Activated T-helper 2 cell treated with anti-CD3 and anti-CD28 coated beads, Interferon-gamma antibody, Interleukin-2, Interleukin-4, amounts not matched to agents 10 μg/mL and 5 μg/mL and 100 μg/mL, durations not matched to agents 14 hours and 24 hours and 36 hours (primary cell): ENCODE measurements at places on chromosomes 6 and 20. TPM values are rescaled to one million over a fixed set of nuclear protein-coding genes. Genes with fewer than 3 reads are reported as not detected.

The CALHM6 gene
- 8.6 and 9.7 TPM in 2 replicates for total RNA-seq

The GPR6 gene
- not detected in 2 replicates for total RNA-seq

The GNRH2 gene
- total RNA-seq: 3.4 and 3.7 TPM in 2 replicates

The EGFL8 gene
- 9.5 and 11.5 TPM in 2 replicates for total RNA-seq

The MOG gene
- not detected in 2 replicates for total RNA-seq

The TTLL9 gene
- not detected in 2 replicates for total RNA-seq

The FAM83C gene
- total RNA-seq: not detected in 2 replicates

The FAM162B gene
- total RNA-seq: not detected in 2 replicates

The PRICKLE4 gene
- total RNA-seq: not detected in 2 replicates

The ZNF292 gene
- total RNA-seq: 56.2 and 62.7 TPM in 2 replicates

The TREML2 gene
- 3.7 and 3.9 TPM in 2 replicates for total RNA-seq

GRCh38 chr20:38537176-38537575 is 43.8 kb upstream of the ADIG start:
- no peak overlapping the region for H3K27ac ChIP-seq
- DNase-seq: no peak
- H3K4me3 ChIP-seq: no peak overlapping the region
- peaks cover 21% of the 10 kb centered on the region for H3K4me1 ChIP-seq
- H3K36me3 ChIP-seq: peaks cover 75% of the 10 kb centered on the region

GRCh38 chr6:96301023-96301422 is 220.6 kb upstream of the UFL1 start:
- no peaks in the 10 kb centered on the region for H3K36me3 ChIP-seq
- H3K4me3 ChIP-seq: no peak overlapping the region
- no peaks in the 10 kb centered on the region for H3K27me3 ChIP-seq
- no peak for DNase-seq

DNA sequence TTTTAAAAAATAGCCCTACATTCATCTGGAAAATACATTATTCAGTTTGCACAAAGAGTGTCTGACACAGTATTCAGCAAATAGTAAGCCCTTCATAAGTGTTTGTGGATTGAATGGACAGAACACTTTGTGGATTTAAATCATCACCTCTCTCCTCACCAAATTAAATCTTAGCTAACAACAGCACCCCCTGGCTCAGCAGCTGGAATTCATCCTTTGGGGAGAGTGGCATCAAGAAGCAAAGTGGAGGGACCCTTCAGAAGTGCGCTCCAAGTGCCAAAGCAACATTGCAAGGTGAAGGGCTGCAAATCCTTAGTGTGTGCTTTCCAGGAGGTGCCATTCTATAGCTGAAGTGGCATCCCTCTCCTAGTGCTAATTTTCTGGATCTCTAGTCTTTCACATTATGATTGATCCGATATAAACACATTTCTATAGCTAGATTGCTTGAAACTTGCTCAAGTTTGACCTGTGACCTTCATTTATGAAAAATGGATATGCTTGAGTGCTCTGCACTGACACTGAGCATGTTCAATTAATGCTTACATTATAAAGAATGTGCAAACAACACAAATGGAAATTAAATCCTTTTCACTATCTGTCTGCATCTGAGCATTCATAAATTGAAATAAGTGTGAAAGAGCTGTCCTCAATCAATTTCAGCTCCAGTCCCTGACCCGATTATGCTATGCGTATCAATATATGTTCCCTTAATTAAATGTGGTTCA is 891.7 kb downstream of the C6orf118 start:
- no peak for DNase-seq
- H3K4me1 ChIP-seq: no peaks in the 10 kb centered on the region
- H3K27me3 ChIP-seq: no peaks in the 10 kb centered on the region
- no peak overlapping the region for H3K27ac ChIP-seq

DNA sequence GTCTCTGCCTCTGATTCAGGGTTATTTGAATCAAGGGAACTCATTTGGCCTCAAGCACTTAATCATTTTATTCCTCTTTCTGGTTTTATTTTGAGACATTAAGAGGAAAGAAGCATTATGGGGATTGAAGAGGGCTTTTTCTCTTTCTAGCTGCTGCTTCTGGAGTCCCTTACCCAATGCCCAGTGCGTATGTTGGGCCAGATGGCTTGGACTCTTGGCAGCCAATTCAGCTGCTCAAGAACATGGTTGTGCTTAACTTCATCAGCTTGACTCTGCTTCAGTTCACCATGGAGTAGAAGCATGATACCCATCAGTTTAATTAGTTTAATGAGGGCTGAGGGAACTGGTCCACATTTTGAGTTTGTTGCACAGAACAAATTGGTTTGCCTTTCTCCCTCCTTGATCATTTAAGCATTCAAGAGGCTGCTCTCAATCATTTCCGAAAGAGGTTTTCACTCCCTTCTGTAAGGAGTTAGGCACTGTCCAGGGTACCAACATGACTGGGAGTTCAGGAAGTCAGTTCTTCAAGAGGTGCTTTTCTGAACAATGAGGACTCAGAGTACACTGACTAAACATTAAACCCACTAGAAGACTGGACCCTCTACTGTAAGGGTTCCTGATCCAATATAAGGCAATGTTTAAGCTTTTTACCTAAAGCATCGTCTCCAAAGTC is 14.6 kb downstream of the PDYN start:
- peaks cover 9% of the 10 kb centered on the region for H3K27me3 ChIP-seq
- H3K4me3 ChIP-seq: no peak overlapping the region
- no peaks in the 10 kb centered on the region for H3K4me1 ChIP-seq
- no peak for DNase-seq
- no peaks in the 10 kb centered on the region for H3K36me3 ChIP-seq
- no peak overlapping the region for H3K27ac ChIP-seq

DNA sequence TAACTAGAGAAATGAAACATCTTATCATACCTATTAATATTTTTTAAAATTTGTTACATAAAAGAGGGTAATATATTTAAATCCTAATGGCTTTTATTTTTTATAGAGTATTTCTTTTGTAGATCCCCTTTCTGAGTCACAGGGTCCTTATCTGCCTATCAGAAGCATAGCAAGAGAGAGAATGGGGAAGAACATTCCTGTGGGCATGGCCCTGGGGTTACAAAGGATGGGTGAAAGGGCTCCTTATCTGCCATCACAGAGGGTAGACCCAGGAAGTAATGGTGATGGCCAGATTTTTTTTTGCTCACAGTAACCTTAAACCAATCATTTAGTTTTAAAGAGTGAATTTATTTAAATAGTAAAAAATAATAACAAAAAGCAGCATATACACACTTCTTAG is 582.1 kb upstream of the HTR1E start:
- no peak overlapping the region for H3K27ac ChIP-seq
- no peak overlapping the region for H3K4me3 ChIP-seq
- H3K36me3 ChIP-seq: no peaks in the 10 kb centered on the region

GRCh38 chr20:39877788-39878187 is 811.2 kb downstream of the MAFB start:
- no peak overlapping the region for H3K27ac ChIP-seq
- no peaks in the 10 kb centered on the region for H3K27me3 ChIP-seq
- H3K36me3 ChIP-seq: no peaks in the 10 kb centered on the region
- no peaks in the 10 kb centered on the region for H3K4me1 ChIP-seq
- no peak for DNase-seq

GRCh38 chr20:51946586-51946985 is 144.3 kb upstream of the SALL4 start:
- H3K4me1 ChIP-seq: peaks cover 10% of the 10 kb centered on the region
- no peaks in the 10 kb centered on the region for H3K36me3 ChIP-seq
- no peak for DNase-seq
- peaks cover 9% of the 10 kb centered on the region for H3K27me3 ChIP-seq
- H3K4me3 ChIP-seq: no peak overlapping the region

- H3K36me3 ChIP-seq: no peaks in the 10 kb centered on the region
- no peaks in the 10 kb centered on the region for H3K4me1 ChIP-seq
- no peak overlapping the region for H3K4me3 ChIP-seq
- peaks cover 15% of the 10 kb centered on the region for H3K27me3 ChIP-seq
Measured at GRCh38 chr6:39755231-39755630, 30.0 kb upstream of the KIF6 start.

GRCh38 chr6:89667872-89668556 is 29.5 kb upstream of the LYRM2 start:
- peaks cover 66% of the 10 kb centered on the region for H3K36me3 ChIP-seq
- no peak overlapping the region for H3K4me3 ChIP-seq
- no peak overlapping the region for H3K27ac ChIP-seq
- no peak for DNase-seq
- H3K4me1 ChIP-seq: no peaks in the 10 kb centered on the region
- H3K27me3 ChIP-seq: no peaks in the 10 kb centered on the region
